ENCODE measurements at places on chromosomes 2 and 18.

DNA sequence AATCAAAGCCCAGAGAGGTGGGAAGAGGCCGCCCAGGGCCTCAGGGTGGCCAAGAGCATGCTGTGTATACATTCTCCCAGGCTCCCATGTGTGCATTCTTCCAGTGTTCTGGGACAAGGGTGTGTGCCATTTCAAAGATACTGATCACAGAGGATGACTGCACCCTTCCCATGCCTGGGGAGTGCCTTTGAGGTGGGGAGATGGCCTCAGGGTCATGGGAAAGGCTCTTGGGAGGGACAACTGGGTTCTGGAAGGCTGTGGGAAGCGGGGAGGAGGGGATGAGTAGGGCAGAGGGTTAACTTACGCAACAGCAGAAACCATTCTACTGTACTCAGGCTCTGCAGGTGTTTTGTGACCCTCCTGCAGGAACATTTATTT, 40.9 kb downstream of the KLHL29 start:
- no peak for DNase-seq

- no peak for DNase-seq
Measured at GRCh38 chr2:162030363-162031190, 43.4 kb downstream of the DPP4 start.

- DNase-seq: no peak
Measured at GRCh38 chr2:238438856-238439849, 12.4 kb downstream of the ASB1 start.

GRCh38 chr2:113996671-113997594, 107.0 kb downstream of the ACTR3 start:
- DNase-seq: no peak

- DNase-seq: no peak
Measured at GRCh38 chr2:181949047-181949446, 36.6 kb upstream of the PPP1R1C start.

DNA sequence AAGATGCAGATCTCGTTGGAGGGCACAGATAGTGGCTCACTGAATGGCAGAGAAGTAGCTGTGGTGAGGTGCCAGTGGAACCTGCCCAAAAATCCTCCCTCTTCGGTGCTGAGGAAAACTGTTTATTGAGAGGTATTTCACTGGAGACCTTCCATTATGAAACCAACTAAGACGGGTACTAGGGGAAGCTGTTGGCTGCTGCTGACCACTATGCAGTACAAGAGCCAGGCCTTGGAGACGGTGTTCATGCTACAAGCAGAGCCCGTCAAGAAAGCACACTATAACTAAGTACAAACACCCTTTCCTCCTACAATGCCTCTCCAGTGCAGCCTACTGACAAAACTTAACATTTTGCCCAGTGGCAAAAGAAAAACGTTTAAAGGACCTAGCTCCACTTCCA, 4.6 kb downstream of the ARL5A start:
- DNase-seq: no peak

- DNase-seq: no peak
Measured at GRCh38 chr2:232415138-232415690, 8.6 kb downstream of the ALPG start.

DNA sequence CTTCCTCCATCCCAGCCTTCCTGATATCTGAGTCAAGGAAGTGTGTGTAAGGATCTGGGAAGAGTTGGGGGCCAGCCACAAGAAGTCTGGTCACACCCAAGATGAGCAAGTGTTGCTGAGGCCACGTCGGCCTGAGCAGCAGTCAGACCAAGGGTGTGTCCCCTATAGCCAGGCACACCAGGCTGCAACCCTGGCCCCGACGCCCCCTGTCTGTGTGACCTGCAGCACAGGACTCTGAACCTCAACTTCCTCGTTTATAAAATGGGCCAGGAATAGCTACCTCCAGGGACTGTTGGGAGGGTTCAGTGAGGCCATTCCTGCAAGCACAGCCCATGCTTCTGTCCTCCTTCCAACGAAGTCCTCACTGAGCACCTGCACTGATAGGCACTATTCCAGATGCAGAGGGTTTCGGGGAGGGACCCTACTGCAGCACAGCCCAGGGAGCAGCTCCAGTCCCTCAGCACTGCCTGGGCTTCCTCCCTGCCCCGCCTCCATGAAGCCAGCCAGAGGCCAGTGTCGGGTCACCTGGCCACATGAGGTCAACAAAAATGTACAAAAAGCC, 13.3 kb downstream of the LIMS2 start:
- no peak for DNase-seq

DNA sequence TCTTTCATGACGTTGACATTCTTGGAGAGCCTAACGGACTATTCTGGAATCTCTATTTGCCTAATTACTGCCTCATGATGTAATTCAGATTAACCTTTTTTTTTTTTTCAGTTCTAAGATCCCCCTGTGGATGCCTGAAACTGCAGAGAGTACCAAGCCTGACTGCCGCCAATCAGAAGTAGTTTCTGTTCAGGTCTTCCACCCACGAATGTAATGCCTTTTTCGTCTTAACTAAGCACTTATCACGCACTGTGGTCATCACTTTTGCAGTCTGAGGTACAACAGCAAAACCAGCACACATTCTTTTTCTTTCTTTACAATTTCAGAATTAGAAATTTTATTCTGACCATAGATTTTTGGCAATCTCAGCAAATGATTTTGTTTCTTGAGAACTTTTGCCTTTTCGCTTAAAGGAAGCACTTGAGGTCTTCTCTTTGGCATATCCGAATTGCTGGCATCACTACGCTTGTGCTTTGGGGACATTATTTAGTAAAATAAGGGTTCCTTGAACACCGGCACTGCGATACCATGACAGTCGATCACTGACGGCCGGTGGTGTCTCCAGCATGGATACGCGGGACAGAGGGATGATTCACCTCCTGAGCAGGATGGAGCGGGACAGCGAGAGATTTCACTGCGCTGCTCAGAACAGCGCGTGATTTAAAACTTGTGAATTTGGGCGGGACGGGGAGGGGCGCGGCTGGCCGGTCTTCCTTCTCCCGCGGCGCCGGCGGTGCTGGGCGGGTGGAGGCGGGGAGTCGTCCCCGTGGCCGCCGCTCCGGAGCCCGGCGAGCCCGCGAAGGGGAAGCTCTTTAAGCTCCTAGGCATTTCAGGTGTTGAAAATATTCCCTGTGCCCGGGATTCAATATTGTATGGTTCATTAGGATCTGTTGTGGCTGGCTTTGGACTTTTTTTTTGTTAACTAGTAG, 32.0 kb upstream of the GPR55 start:
- no peak for DNase-seq

GRCh38 chr2:102145934-102146333, 3.4 kb downstream of the IL1R1 start:
- no peak for DNase-seq

- DNase-seq: peak; percentile 23
Measured at GRCh38 chr2:23926290-23926749, 603 bp downstream of the ATAD2B start.

DNA sequence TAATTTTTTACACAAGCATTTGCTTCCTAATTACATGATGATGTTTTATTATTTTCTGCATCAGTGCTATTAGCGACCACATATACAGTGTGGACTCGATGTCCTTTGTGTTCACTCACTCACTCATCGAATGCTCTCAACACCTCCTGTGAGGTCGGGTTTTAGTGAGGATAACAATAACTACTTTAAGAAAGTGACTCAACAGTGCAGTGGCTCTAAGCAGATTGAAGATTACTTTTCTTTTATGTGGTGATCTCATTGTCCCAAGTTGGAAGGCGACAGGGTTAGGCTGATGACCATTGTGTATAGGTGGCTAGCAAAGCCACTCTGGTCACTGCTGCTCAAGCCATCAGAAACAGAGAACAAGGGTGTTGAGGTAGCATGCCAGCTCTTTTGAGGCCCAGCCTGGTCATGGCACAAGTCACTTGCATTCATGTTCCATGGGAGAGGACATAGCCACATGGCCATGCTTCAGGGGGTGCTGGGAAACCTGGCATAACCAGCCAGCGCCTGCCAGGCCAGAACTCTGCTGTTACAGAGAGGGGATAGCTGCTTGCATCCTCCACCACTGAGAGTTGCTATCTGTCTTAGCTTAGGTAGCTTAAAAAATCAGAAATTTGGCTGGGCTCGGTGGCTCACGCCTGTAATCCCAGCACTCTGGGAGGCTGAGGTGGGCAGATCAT, 60.4 kb downstream of the PDCL3 start:
- no peak for DNase-seq

DNA sequence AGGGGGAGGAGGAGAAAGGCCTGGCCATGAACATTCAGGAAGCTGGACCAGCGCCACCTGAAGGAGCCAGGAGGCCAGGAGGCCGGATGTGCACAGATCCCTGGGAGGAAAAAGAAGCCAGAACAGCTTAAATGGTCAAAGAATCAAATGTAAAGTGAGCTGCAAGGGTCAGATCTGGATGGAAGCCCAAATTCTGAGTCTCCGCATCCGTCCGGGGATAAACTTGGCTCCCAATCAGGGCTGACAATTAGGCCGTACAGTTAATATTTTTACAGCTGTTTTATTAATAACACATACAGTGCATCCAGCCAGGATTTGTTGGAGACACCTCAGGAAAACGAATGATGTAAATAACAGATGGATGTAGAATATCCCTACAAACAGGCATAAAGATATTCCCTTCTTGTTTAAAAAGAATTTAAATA, 495.1 kb upstream of the TCF4 start:
- DNase-seq: no peak

Measured in GM12891 (cell line).